ENCODE measurements at places on chromosomes 11 and 22. TPM values are rescaled to one million over a fixed set of nuclear protein-coding genes. Genes with fewer than 3 reads are reported as not detected.

The NXPE4 gene
- total RNA-seq = not detected

The FSHB gene
- not detected for total RNA-seq

The PAMR1 gene
- not detected for total RNA-seq

The CDC42EP1 gene
- 0.09 TPM for total RNA-seq

The CLCF1 gene
- 0.89 TPM for total RNA-seq

All from activated naive CD4-positive, alpha-beta T cell treated with anti-CD3 and anti-CD28 coated beads, Interleukin-2, amount 50 U/mL, for 72 hours (primary cell).